GM12864 (cell line): ENCODE measurements at places on chromosomes 3 and 15.
A peak's percentile ranks its signal among the peaks of the same experiment; 100 is the strongest.

DNA sequence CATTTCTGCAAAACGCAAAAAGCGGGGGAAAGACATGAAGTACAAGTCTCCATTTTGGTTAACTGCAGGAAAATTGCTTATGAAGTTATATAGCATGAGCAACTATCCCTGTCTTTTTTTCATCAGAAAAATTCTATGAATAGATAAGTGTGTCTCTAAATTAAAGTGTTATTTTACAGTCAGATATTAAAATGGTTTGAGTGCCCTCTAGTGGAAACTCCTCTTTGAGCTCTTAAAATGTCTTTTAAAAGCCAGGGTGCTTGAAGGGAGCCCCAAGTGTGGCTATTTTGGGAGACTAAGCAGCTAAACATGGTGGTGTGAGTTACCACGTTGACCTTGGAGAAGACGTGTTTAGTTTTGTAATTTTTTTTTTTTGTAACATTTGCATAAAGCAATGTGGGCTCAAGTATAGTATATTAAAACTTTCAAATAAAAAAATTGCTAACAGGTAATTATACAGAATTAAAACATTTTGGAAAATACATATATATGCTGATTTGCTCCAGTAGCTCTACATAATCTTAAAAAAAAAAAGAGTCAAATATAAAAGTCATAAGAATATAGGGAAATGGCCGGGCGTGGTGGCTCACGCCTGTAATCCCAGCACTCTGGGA lies 77.2 kb downstream of the PPP2R3A start:
- peak; percentile 10 for DNase-seq

DNA sequence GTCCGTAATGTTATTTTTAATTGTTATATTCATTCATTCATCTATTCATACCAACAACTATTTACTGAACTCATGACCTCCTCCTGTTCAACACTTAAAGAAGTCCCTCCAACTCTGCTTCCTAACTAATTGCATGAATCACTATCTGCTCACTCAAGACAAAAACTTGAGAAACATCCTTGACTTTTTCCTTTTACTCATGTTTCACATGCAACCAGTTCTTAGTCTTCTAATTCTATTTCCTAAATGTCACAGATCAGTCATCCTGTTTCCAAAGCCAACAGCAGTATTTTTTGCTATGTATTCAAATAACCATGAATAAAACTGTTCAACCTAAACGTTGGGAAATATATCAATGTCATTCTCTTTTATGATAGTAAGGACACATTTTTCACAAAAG lies 124.6 kb upstream of the GBE1 start:
- no peak for DNase-seq

GRCh38 chr3:27666272-27666671 lies 55.9 kb downstream of the EOMES start:
- DNase-seq = no peak

DNA sequence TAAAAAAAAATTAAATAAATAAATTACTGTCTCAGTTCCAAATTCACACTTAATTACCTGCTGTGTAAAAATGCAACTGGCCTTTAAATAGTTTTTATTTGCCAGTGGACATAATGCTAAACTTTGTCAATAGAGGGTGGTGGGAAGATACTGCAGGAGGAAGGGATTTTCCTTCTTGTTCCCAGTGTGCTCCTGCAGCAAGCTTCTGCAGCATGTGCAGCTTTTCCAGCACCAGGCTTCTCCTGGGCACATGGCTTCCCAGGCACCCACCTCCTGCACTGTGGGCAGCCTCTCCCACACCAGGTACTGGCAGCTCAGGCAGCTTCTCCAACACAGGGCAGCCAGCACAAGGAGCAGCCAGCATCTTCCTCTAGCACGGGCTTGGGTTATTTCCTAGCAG lies 29.6 kb upstream of the BBX start:
- no peak for DNase-seq

DNA sequence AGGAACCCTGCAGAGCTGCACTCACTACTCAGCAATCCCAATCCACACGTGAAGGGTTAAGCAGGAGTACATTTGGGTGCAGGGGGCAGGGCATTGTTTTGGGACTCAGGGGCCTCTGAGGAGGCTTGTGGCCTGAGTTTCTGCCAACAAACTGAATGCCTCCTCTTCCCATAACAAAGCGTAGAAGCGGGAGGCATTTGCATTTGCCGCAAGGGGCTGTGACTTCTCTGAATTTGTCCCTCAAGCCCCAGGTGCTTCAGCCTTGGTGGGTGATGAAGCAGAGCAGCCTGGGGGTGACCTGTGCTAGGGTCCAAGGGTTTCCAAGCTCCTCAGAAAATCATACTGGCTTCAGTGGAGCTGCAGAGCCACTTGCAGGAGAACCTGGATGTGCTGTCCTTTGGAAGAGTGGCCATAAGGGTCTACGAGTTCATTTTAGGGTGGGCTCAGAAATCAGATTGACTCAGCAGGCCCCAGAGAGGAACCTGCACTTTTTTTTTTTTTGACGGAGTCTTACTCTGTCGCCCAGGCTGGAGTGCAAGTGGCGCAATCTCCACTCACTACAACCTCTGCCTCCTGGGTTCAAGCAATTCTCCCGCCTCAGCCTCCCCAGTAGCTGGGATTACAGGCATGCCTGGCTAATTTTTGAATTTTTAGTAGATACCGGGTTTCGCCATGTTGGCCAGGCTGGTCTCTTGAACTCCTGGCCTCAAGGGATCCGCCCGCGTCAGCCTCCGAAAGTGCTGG lies 1.4 kb upstream of the RPSA start:
- no peak for DNase-seq

- DNase-seq = no peak
Measured at GRCh38 chr3:41024031-41024836, 175.1 kb upstream of the CTNNB1 start.

GRCh38 chr3:158109804-158110657 lies at the start of gene RSRC1:
Gene RSRC1 (plus strand): TSS chr3:158110089. CDS start chr3:158122105, 12,016 bp downstream.
- DNase-seq = peak; percentile 71

- no peak for DNase-seq
Measured at GRCh38 chr15:70237626-70238025, 139.9 kb upstream of the TLE3 start.

GRCh38 chr3:151770956-151771355 lies 37.2 kb downstream of the AADACL2 start:
- DNase-seq = no peak

DNA sequence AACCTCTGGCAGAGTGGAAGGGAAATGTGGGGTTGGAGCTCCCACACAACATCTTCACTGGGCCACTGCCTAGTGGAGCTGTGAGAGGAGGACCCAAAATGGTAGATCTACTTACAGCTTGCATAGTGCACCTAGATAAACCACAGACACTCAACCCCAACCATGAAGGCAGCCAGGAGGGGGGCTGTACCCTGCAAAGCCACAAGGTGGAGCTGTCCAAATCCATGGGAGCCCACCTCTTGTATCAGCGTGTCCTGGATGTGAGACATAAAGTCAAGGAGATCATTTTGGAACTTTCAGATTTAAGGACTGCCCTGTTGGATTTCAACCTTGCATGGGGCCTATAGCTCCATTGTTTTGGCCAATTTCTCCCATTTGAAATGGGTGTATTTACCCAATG lies 20.9 kb downstream of the TP63 start:
- no peak for DNase-seq

GRCh38 chr15:35932531-35932930 lies 386.6 kb upstream of the DPH6 start:
- DNase-seq = no peak

DNA sequence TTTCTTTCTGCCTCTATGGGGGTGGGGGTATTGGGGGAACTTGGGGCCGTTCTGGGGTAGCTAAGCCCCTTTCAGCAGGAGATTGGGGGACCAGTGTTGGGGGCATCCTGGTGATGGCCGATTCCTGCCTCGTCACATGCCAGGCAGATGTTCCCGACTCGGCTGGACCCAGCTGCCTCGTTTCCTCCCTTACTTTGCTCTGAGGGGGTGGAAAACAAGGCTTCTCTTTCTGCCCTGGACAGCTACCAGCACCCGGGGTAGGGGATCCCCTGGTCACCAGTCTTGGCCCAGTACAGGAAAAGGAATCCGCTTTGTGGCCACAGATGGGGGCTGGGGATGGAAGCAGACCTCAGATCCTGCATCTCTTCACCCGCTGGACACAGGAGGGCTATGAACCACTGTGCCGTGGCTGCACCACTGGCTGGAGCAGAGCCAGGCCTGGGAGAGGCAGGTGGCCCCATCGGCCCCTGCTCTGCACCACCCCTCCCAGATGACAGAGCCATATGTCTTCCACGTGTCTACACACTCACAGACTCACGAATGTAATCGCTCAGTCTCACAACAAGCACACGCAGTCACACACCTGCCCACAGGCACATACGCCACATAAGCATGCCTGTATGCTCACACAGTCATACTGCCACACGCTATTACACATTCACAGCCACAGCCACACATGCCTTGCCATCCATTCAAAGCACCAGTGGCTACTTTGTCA lies 12.4 kb downstream of the SNX33 start:
- no peak for DNase-seq

DNA sequence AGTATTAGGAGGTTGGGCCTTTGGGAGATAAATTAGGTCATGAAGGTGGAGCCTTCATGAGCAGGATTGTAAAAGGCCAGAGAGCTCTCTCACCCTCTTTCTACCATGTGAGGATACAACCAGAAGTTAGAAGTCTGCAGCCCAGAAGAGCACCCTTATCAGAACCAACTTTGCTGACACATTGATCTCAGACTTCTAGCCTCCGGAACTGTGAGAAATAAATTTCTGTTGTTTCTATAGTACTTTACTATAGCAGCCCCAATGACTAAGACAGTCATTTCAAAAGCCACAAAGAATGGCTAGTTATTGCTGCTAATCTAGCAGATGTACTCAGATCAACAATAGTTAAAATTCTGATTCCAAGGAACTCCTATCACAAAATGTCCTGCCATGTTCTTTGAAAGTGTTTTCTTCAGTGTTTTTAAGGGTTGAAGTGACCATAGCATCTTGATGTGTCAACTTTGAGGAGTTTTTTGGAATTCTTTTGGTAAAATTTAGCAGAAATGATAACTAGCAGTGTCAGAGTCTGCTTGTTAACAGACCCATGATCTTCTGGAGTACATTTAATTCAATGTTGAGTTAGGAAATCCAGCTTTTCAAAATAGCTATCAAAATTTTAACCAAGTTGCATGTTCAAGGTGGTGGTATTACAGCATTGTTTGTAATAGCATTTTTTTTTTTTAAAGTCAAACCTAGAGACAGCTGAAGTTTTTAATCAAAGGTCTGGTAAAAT lies 10.3 kb downstream of the DZIP3 start:
- no peak for DNase-seq
